ENCODE measurements at places on chromosomes 16 and 17.
A peak's percentile ranks its signal among the peaks of the same experiment; 100 is the strongest.

- DNase-seq, result peak; percentile 85
Measured at GRCh38 chr16:72878301-72879269, 169.3 kb downstream of the ZFHX3 start.

DNA sequence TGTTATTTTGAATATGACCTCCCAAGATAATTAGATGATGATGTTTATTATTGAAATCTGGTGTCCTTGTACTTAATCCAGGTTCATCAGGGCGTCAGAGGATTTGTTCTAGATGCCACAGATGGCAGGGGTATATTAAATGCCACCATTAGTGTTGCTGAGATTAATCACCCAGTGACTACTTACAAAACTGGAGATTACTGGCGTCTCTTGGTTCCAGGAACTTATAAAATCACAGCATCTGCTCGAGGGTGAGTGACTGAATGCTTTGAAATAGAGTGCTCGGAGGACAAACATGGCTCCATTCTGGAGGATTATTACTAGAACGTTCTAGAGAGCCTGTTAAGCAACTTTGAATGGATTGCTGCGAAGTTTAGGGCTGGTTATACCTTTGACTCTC lies 33.5 kb upstream of the GOSR1 start:
- DNase-seq, result no peak

GRCh38 chr17:68346448-68346847 lies 55.2 kb downstream of the ARSG start:
- DNase-seq, result no peak

- no peak for DNase-seq
Measured at GRCh38 chr17:17175917-17176316, 30.2 kb downstream of the PLD6 start.

DNA sequence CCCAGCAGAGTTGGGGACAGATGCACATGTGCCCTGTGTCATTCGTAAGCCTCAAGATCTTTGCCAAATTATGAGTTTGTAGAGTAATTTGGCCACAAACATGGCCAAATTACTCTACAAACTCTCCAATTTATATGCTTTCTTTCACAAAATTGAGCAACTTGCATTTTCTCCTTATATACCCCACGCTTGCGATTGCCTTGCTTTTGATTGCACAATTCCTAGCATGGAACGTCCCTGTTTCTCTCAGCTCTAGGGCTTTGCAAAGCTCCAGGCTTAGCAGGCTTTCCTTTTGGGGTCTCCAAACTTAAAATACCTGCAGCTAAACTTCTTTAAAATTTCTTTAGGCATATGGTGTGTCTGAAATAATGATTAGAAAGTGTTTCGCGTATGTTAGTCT lies 28.5 kb upstream of the MAF start:
- no peak for DNase-seq

DNA sequence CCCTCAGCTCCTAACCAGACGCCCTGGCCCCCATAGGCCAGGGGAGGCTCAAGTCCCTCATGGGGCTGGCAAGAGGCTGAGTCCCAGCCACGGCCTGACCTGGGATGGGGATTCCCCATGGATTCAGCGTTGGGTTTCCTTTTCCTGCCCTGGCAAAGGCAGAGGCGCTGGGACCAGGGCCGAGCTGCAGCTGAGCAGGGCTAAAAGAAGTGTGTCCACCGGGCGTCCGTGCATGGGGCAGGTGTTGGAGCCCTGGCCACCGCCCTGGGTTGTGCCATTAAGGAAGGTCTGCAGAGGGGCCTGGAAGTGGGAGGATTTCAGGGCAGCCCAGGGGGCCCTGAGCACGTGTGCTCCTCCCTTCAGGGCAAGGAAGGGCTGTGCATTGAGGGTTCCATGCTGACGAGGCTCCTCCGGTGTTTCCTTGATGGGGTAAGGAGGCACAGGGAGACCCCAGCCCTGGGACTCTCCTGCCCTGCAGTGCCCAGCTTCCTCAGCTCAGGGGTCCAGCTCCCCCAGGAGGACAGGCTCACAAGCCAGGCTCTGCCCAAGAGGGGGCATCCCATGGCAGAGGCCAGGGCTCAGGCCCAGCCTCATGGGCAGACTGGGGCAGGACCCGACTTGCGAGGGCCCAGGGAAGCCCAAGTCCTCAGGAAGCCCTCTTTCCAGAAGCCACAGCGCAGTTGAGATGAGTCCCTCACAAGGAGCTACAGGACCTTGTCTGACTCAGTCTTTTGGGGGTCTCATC lies 10.1 kb downstream of the TBC1D26 start:
- no peak for DNase-seq

- DNase-seq, result no peak
Measured at GRCh38 chr16:1119766-1120576, 23.9 kb upstream of the C1QTNF8 start.

DNA sequence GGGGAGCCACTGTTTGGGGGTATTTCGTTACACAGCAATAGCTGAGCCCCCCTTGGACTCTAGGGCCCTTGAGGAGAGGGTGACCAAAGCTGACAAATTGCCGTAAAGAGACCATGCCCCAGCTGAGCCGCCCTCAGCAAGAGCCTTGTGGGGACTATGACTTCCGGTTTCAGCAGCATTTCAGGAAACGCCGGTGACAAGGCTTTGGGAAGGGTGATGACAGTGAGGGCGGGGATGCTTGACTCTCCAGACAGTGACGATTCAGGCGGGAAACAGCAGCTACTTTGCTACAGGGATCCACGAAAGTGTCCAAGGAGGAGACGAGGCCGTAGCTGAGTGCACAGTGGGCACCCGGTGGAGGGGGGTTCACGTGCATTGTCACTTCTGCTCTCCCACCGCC lies 360.8 kb downstream of the C16orf95 start:
- no peak for DNase-seq

GRCh38 chr16:13999895-14000425 lies 71.2 kb upstream of the MRTFB start:
- DNase-seq, result no peak

- DNase-seq, result no peak
Measured at GRCh38 chr17:46135879-46136563, 57.2 kb downstream of the KANSL1 start.

DNA sequence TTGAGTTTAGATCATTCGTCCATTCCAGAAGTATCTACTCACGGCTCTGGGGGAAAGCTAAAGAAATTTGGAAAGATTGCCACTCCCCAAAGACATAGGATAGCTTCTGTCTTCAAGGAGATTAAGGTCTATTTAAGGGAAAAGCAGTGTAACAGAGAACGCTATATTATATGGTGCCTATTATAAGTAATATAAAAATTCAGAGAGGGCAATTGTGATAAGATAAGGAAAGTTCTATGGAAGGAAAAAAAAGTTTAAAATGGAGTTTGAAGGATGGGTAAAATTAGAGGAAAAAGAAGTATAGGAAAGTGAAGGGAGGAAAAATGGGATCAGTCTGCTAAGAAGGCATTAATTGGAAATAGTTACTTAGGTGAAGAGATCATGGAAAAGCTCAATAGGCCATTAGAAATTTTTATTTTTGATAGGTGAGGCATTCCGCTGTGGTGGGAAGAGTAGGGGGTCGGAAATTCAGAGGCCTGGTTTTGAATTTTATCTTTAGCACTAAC lies 690 bp upstream of the CDC27 start:
- no peak for DNase-seq

DNA sequence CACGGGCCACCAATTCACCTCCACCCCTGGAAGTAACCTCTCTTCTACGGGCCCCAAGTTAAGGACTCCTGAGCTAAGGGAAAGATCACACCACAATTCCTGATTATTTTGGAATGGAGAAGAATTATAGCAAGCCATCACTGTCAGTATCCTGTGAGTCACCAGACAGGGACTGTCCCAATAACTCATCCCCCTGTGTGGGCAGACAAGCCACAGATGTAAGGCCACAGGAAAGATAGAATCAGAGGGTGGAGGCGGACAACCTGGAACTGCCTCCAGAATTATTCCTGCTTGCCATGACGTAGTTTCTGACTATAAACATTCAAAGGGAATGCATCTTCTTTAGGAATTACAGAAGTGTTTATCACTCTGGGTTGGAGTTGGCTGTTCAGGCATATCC lies 5.8 kb upstream of the MYO1D start:
- no peak for DNase-seq

GRCh38 chr16:88822281-88823040 lies 10.7 kb upstream of the APRT start:
- no peak for DNase-seq

GRCh38 chr16:54437401-54437800 lies 150.8 kb upstream of the IRX3 start:
- no peak for DNase-seq

Data from fibroblast of pulmonary artery (primary cell).